AG08396 (cell line): ENCODE measurements at places on chromosomes 3 and 15.

DNA sequence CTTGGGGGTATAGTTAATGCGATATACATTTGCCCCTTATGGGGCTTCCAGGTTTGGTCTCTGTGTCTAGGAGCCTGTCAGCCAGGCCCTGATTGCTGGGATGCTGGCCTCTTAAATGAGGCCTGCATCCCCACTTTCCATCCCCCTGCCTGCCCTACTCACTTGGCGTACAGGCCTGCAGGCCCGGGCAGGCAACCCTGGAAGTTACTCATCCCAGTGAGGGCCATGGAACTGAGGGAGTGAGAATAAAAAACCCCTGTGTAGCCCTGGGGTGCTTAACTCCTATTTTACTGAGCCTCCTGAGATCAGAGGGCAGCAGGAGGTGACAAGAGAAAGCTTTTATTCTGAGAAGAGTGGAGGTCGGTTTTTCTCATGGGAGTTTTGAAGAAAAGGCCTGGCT lies 2.0 kb downstream of the DISP2 start:
- DNase-seq = no peak

- no peak for DNase-seq
Observed at GRCh38 chr15:101459579-101460300, 29.8 kb downstream of the PCSK6 start.

DNA sequence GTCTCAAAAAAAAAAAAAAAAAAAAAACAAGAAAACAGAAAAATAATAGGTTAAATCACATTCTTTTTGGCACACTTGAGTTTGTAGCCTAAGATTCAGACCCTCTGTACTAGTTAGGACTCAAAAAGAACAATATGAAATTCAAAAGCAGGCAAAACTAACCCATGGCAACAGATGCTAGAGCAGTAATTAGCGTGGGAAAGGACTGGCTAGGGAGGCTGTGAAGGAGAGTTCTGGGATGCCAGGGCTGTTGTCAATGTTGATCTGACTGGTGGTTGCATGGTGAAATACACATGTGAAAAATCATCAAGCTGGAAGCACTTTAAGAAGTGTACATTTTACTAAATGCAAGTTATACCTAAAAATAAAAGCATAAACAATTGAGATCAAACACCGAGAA lies 35.6 kb downstream of the KLHL6 start:
- no peak for DNase-seq

- DNase-seq = no peak
Observed at GRCh38 chr15:85652457-85652856, 142.3 kb downstream of the KLHL25 start.

DNA sequence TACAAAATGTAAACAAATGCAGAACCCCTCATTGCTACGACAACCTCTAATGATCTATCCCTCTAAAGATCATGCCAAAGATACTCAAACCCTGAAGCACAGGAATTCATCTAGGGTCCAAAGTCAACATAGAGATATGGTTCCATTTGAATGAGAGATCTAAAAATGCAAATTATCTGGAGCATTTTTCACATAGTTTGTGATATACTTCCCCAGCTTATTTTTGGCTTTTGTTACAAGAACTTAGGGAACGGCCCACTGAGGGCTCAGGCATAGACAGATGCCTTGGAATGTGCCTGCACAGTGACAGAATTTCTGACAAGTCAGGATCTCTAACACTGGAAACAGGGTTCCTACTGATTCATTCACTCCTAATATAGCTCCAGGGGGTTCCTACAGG lies 258.9 kb upstream of the THBS1 start:
- DNase-seq = no peak

DNA sequence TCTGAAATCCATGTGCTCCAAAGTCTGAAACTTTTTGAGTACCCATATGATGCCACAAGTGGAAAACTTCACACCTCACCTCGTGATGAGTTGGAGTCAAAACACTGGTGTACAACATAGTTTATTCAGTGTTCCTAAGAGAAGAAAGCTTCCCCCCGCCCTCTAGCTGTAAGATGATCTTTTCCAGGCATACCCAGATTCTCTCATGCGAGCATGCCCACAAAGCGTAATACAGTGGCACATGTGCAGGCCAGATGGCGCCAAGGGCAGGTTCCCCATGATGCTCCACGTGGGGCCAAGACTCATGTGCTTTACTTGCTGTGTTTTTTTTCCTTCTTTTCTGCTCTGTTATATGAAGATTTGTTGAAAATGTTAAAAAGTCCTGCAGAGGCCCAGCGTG lies 104.9 kb upstream of the LRRFIP2 start:
- peak; percentile 20 for DNase-seq

GRCh38 chr3:150319900-150320299 lies 88.2 kb upstream of the TSC22D2 start:
- peak; percentile 82 for DNase-seq

DNA sequence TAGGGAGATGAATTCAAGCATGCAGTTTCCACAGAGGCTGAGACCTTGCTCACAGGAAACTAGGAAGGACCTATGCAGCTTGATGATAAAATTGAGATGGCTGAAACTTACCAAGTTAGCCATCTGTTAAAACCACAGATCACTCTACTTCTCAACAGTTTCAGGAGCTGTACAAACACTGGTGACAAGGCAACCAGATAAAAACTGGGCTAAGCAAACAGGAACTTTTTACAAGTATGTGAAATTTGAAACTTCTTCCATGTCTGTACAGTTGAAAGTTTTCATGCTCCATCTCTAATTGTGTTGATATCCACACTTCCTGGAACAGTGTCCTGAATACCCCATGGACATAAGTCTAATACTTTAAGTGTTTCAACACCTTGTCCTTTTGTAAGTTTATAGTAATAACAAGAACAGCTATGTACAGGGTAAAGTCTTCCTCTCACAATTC lies 78.2 kb downstream of the FAIM start:
- peak; percentile 7 for DNase-seq

GRCh38 chr3:41740374-41740886 lies 221.5 kb downstream of the ULK4 start:
- no peak for DNase-seq

GRCh38 chr15:56929933-56930332 lies 11.5 kb downstream of the TCF12 start:
- DNase-seq = no peak

DNA sequence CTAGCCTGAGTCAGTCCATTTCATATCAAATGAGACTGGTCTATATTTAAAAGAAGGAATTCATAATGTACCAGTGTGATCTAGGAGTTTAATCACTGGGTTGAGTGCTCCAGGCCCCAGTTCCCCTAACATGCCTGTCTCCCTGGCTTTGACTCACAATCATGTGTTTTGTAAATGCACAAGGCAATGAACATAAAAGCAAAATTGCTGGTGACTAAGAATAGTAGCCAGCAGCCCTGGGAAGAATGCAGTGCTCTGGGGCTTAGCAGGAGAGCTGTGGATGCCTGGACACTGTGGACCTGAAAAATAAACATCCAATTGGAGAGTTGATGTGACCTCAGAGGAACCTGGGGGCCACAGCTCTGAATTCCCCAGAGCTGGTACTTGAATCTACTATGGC lies 50.3 kb downstream of the SYNPR start:
- DNase-seq = no peak

GRCh38 chr3:32175607-32176197 lies 62.8 kb upstream of the CMTM8 start:
- peak; percentile 70 for DNase-seq

- DNase-seq = no peak
Observed at GRCh38 chr3:194225988-194226663, 90.2 kb downstream of the HES1 start.

- no peak for DNase-seq
Observed at GRCh38 chr3:76694063-76694462, 345.8 kb upstream of the ROBO2 start.

DNA sequence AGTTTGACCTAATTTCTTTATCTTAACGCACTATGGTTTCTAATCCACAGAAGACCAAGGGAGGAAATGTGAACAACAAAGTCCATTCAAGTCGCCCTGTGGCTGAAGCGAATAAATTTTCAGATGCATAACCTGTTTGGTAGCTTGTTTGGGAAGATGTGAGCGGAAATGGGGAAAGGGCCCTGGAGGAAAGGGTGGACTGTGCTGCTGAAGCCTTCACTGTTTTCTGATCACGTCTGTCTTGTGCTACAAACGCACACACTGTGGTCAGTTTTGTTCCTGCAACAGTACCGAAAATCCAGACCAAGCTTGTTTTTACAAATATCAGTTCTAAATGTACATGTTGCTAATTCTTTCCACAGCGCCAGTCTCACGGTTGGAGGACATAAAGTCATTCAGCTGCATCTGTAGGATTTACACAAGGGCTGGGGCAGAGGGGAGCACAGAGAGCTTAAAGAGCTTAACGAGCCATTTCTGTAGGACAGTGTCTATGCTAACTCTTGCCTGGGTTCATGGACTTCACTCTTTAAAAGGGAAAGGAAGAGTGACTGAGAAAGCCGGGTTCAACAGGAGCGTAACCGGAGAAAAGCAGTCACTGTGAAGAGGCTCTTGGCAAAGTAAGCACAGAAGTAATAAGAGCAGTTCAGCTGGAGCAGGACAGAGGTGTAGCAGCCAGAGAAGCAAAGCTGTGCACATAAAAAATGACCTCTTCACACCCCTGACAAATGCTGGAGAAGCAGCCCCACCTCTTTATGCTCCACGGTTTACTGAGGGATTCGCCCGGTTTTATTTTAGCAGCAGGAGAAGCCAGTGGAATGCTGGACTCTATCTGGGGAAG lies 66.6 kb downstream of the USF3 start:
- DNase-seq = no peak

GRCh38 chr3:103342205-103342731 lies 907.5 kb downstream of the ZPLD1 start:
- DNase-seq = no peak

- DNase-seq = no peak
Observed at GRCh38 chr3:191139736-191140135, 59.3 kb upstream of the OSTN start.

GRCh38 chr3:17473761-17474160 lies 268.7 kb downstream of the TBC1D5 start:
- no peak for DNase-seq

GRCh38 chr15:83057696-83058376 lies 9.2 kb downstream of the BTBD1 start:
- no peak for DNase-seq

DNA sequence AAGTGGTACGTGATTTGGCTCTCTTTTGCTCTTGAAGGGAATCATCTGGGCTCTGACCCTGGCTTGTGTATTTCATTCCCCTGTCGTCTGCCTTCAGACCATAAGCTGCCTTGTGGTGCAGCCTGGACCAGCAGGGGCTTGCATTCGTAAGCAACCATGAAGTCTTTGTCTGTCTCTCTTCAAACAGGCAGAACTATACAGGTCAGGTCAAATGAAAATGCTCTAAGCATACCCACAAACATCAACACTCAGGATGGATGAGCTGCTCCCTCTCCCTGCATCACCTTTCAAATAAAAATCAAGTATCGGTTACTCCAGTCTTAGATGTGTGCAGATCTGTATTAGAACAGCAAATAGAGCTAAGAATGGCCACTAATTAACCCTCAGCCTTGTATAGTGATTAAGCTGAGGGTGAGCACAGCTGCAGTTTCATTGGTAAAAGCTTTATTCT lies 268.6 kb upstream of the UBE2E1 start:
- no peak for DNase-seq

- DNase-seq = no peak
Observed at GRCh38 chr15:54681584-54681983, 515.2 kb downstream of the RSL24D1 start.

- no peak for DNase-seq
Observed at GRCh38 chr3:155704061-155704460, 40.8 kb downstream of the PLCH1 start.

DNA sequence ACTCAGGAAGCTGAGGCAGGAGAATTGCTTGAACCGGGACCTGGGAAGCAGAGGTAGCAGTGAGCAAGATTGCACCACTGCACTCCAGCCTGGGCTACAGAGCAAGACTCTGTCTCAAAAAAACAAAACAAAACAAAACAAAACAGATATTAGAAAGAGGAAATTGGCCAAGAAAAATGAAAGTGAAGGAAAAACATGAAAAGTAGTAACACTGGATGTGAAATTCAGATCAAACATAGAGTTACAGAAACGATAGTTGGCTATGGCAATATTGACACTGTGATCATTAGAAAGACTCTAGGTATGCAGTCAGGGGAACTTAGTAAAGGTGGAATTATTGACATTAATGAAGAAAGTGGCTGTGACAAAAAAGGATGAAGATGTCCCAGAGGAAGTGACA lies 13.2 kb upstream of the TIPARP start:
- no peak for DNase-seq

DNA sequence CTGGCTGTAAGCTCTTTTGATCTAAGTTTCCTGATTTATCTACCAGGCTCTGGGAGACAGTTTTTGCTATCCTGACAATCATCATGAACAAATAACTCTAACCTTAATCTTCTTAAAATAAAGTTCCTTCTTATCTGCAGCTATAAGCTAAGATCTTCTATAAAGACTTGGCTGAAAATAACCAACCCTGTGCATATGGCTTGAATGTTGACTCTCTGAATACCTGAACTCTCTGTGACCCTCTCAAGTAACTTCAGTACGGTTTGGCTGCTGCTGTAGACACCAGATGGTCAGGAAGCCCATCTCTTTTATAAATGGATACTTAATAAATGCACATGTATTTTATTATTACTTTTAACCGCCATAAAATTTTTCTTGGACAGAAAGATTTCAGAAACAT lies 412.4 kb upstream of the CBLB start:
- DNase-seq = no peak

GRCh38 chr3:191198932-191199331 lies at the start of gene OSTN:
OSTN (plus strand) TSS chr3:191199241; CDS start chr3:191212533, 13,292 bp downstream.
- DNase-seq = no peak

- DNase-seq = no peak
Observed at GRCh38 chr15:67082007-67082536, 16.7 kb downstream of the SMAD3 start.

GRCh38 chr15:23645371-23646164 lies 2.1 kb downstream of the MAGEL2 start:
- no peak for DNase-seq

- DNase-seq = no peak
Observed at GRCh38 chr3:123936400-123936799, 24.6 kb downstream of the CCDC14 start.

DNA sequence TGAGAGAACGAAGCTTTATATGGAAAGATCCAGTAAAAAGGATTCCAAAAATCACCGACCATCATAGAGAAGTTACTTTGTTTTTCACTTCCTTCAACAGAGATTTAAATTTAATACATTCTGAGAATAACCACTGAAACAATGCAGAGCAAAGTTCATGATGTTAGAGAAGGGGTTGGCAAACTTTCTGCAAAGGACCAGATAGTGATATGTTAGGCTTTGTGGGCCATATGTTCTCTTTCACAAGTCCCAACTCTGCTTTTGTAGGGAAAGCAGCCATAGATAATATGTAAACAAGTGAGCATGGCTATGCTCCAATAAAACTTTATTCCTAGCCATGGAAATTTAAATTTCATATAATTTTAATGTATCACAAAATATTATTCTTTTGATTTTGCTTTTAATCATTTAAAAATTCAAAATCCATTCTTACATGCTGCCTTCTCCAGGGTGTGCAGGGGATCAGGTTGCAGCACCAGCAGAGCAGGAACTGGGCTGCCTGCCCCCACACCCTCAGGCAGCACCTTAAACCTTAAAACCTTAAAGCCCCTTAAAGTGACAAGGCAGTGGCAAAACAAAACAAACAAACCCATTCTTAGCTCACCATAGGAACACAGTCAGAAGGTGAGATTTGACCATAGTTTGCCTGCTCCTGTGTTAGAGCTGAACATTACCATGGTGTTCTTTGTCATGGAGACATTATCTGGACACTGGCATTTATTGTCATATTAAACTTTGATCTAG lies 16.9 kb upstream of the IGSF10 start:
- no peak for DNase-seq

GRCh38 chr3:195099951-195100785 lies 170.8 kb downstream of the XXYLT1 start:
- no peak for DNase-seq
